Chondrocyte (in vitro differentiated cells): ENCODE measurements at places on chromosomes 7 and 10. TPM values are rescaled to one million over a fixed set of nuclear protein-coding genes. Genes with fewer than 3 reads are reported as not detected.
A peak's percentile ranks its signal among the peaks of the same experiment; 100 is the strongest.

DNA sequence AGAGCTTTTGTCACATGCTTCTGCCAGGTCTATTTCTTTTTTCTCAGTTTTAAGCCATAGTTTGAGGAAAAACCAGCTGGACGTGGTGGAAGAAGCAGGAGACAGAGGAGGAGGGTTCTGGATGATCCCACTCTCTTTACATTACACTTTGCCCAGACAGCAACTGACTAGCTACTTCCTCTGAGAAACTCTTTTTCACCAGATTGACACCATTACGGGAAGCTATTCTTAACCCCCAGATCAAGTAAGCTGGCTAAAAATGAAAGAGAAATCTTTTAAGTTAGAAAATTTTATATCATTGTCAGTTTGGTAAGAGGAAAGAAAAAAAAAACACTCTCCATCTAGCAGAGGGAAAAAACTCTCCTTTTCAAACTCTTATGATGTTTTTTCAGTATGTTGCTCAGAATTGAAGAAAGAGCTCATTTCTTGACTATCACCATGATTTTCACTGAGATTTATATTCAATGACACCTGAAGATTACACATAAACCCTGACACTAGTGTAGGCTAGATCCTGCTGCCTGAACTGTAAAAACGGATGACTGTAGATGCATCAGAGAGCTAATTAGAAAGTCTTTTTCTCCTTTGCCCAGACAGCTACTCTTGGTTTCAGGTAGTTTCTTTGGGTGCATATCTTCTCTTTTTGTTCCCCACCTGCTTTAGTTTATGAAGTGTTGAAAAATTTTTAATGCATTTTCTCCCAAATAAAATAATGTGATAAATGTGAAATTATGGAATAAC is 203.1 kb downstream of the TFEC start:
- H3K27ac ChIP-seq, result no peak overlapping the region
- H3K4me3 ChIP-seq, result no peak overlapping the region
- no peaks in the 10 kb centered on the region for H3K27me3 ChIP-seq
- no peak for DNase-seq
- peaks cover 4% of the 10 kb centered on the region for H3K4me1 ChIP-seq

Gene FAM24A
- not detected in 3 replicates for total RNA-seq

DNA sequence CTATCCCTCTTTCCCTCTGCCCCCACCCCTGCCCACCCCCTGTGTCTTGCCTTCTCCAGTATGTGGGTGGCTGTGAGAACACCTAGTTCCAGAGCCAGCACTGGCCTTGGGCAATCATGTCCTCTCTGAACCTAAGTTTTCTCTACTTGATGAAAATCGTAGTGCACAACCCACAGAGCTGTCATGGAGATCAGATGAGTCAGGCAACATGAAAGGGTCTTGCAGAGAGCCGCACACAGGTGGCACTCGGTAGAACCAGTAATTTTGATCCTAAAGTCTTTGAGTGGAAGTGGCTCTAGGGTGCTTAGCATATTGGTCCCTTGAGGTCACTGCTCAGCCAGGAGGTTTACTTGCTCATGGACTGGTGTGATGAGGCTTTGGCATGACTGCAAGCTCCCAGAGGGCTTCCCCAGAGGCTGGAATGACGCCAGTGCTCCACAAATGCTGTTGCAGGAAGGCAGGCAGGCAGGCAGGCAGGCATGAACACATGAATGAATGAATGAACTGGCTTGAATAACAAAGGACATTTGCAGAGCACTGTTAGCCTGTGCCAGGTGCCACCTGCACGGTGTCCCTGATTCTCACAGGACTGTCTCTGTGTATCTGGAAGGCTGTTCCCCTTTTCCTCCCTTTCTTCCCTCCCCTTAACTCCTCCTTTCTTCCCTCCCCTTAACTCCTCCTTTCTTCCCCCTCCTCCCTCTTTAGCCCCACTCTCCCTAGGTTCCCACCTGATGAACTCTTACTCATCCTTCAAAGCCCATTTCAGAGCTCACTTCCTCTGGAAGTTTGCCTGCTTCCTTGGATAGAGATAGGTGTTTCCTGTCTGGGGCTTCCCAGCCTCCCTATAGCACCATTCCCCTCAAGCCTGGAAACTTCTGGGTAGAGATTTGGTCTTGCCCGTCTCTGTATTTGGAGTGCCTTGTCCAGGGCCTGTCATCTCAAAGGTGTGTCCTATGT is 27.2 kb upstream of the CTBP2 start:
- H3K36me3 ChIP-seq, result no peaks in the 10 kb centered on the region
- peaks cover 31% of the 10 kb centered on the region for H3K27me3 ChIP-seq
- no peak overlapping the region for H3K27ac ChIP-seq
- no peak for DNase-seq
- no peak overlapping the region for H3K4me3 ChIP-seq

GRCh38 chr7:151757274-151757673 is 119.6 kb downstream of the PRKAG2 start:
- H3K4me1 ChIP-seq, result peaks cover 68% of the 10 kb centered on the region
- DNase-seq, result peak; percentile 15
- peak overlapping the region; percentile 91 for H3K27ac ChIP-seq

Gene FXYD4
- not detected in 3 replicates for total RNA-seq

- H3K4me1 ChIP-seq, result no peaks in the 10 kb centered on the region
- H3K4me3 ChIP-seq, result no peak overlapping the region
These were observed 28.6 kb downstream of the TMEM178B start for GRCh38 chr7:141102436-141102835.

- H3K4me1 ChIP-seq, result no peaks in the 10 kb centered on the region
- no peaks in the 10 kb centered on the region for H3K36me3 ChIP-seq
- no peak overlapping the region for H3K27ac ChIP-seq
- no peak for DNase-seq
- no peak overlapping the region for H3K4me3 ChIP-seq
- peaks cover 2% of the 10 kb centered on the region for H3K27me3 ChIP-seq
These were observed 87.9 kb downstream of the KCND2 start for GRCh38 chr7:120360918-120361317.

GRCh38 chr7:25408012-25408687 is 179.9 kb upstream of the NPVF start:
- H3K36me3 ChIP-seq, result no peaks in the 10 kb centered on the region
- H3K4me1 ChIP-seq, result peaks cover 9% of the 10 kb centered on the region
- H3K27ac ChIP-seq, result no peak overlapping the region
- H3K4me3 ChIP-seq, result no peak overlapping the region
- DNase-seq, result no peak

Gene APBB1IP
- not detected in 3 replicates for total RNA-seq

GRCh38 chr10:71708301-71708703 is 11.3 kb downstream of the C10orf105 start:
- H3K27ac ChIP-seq, result no peak overlapping the region
- no peak for DNase-seq
- no peak overlapping the region for H3K4me3 ChIP-seq
- H3K27me3 ChIP-seq, result peaks cover 10% of the 10 kb centered on the region

DNA sequence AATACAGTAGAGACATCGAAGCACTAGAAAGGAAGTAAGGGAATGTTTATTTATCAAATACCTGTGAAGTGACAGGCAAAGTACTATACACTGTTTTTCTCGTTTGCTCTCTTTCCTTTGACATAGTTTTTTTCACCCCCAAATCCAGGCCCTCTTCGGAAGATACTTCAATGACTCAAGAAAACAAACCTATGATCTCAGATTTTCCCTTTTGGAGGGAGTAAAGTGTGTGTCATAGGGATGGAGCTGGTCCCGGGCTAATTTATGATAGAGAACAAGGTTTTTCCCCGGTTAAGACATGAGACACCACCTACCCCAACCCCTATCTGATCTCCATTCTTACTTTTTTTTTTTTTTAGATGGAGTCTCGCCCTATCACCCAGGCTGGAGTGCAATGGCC is 61.7 kb downstream of the MAP3K8 start:
- H3K36me3 ChIP-seq, result no peaks in the 10 kb centered on the region
- no peaks in the 10 kb centered on the region for H3K27me3 ChIP-seq
- peaks cover 18% of the 10 kb centered on the region for H3K4me1 ChIP-seq
- DNase-seq, result no peak
- no peak overlapping the region for H3K27ac ChIP-seq

DNA sequence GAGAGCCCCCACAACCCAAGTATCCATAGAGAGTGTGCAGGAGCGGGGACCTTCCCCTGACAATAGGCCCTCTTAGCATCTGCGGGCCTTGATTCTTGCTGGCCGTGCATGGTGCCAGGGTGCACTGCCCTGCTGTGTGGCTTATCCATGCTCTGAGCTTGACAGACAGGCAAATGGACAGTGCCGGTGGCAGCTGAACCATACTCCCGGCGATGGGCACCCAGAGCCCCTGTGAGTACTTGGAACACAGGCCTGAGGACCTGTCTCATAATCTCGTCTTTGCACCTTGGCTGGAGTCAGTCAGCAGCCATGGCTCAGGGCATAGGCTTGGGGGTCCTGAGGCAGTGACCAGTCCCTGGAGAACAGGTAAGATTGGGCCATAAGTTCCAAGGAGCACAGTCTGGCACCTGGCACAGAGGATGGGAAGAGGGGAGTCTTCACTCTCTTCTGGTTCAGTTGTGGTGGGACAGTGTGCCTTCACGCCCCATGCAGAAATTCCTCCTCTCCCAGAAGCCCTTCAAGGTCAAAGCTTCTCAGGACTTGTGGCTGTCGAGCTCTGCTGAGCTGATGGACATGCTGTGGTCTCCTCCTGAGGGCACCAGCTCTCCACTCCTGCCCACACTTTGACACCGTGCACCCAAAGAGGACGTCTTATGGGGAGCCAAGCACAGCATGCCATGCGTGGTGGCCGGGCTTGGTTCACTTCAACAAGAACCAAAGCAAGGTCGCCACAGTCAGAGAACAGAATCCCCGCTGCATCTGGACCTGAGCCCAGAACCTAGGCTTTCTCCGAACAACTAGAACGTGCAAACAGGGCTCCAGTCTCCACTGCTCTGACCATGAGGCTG is 59.4 kb upstream of the CAMK2B start:
- peaks cover 24% of the 10 kb centered on the region for H3K36me3 ChIP-seq

DNA sequence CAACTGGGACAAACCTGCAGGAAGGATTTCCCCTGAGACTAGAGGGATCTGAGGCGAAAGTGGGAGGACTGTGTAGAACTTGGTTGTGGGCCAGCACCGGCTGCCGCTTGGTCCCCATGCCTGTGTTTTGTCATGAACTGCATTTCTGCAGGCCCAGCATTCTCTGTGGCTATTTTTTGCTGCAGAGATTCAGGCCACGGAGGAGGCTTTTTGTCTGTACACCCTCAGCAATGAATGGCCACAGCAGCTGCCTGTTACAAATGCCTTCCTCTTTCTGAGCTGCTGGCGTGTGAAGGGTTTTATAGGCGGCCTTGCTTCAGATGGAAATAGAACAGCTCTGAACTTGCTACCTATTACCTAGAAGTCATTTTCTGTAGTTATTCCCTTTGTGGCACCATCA is 164.4 kb downstream of the SH2D4B start:
- no peaks in the 10 kb centered on the region for H3K36me3 ChIP-seq
- H3K4me1 ChIP-seq, result no peaks in the 10 kb centered on the region
- peaks cover 20% of the 10 kb centered on the region for H3K27me3 ChIP-seq
- DNase-seq, result no peak
- no peak overlapping the region for H3K4me3 ChIP-seq
- H3K27ac ChIP-seq, result no peak overlapping the region

- no peak overlapping the region for H3K4me3 ChIP-seq
- no peaks in the 10 kb centered on the region for H3K27me3 ChIP-seq
- no peak overlapping the region for H3K27ac ChIP-seq
- H3K4me1 ChIP-seq, result no peaks in the 10 kb centered on the region
- no peak for DNase-seq
These were observed 169.6 kb downstream of the POM121L12 start for GRCh38 chr7:53205006-53205405.

Gene GTF2IRD2
- total RNA-seq, result 14.5 to 16.2 TPM (median 15.1 TPM) in 3 replicates

DNA sequence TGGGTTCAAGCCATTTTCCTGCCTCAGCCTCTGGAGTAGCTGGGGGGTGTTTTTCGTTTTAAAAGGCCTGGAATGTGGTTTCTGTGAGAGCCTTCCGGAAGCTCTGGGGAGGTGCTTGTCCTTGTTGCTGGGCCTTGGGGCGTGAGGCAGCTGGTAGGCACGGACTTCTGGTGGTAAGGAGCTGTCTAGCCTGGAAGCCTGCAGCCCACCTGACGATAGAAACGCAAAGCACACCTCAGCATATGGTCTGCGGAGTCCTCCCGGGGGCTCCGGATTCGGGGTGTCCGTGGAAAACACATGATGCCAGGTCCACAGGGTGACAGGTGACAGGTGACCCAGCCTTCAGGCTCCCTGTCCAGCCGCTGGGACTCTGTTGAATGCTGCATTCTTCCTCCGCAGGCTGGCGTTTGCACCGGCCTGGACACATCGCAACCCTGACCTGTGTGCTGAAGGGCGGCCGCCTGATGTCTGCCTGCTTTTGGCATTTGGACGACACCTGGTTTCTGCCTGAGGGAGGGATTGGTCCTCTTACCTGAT is 37.3 kb downstream of the INPP5A start:
- no peaks in the 10 kb centered on the region for H3K4me1 ChIP-seq
- no peaks in the 10 kb centered on the region for H3K27me3 ChIP-seq
- peak; percentile 74 for DNase-seq
- peak overlapping the region; percentile 75 for H3K27ac ChIP-seq
- H3K4me3 ChIP-seq, result peak overlapping the region; percentile 28

GRCh38 chr10:1942478-1942877 is 205.2 kb upstream of the ADARB2 start:
- H3K36me3 ChIP-seq, result no peaks in the 10 kb centered on the region
- no peak for DNase-seq
- no peaks in the 10 kb centered on the region for H3K4me1 ChIP-seq
- peaks cover 5% of the 10 kb centered on the region for H3K27me3 ChIP-seq

Gene THSD7A
- total RNA-seq, result 0.35 to 2.7 TPM in 2 of 3 replicates, not detected in the other

Gene HOXA3
- total RNA-seq, result 9.3 to 12.1 TPM in 2 of 3 replicates, not detected in the other

DNA sequence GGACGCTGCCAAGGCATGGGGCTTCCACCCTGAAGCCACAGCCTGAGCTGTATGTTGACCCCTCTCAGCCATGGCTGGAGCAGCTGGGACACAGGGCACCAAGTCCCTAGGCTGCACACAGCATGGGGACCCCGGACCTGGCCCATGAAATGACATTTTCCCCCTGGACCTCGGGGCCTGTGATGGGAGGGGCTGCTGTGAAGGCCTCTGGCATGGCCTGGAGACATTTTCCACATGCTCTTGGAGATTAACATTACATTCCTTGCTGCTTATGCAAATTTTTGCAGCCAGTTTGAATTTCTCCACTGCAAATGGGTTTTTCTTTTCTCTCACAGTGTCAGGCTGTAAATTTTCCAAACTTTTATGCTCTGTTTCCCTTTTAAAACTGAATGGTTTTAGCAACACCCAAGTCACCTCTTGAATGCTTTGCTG is 463.6 kb downstream of the ZWINT start:
- H3K36me3 ChIP-seq, result no peaks in the 10 kb centered on the region
- peaks cover 4% of the 10 kb centered on the region for H3K4me1 ChIP-seq
- peaks cover 4% of the 10 kb centered on the region for H3K27me3 ChIP-seq
- H3K4me3 ChIP-seq, result no peak overlapping the region

Gene SLC39A12
- not detected in 3 replicates for total RNA-seq

GRCh38 chr10:43210556-43210955 is 56.3 kb downstream of the RASGEF1A start:
- H3K4me1 ChIP-seq, result peaks cover 5% of the 10 kb centered on the region
- H3K27ac ChIP-seq, result no peak overlapping the region
- no peak overlapping the region for H3K4me3 ChIP-seq
- peak; percentile 67 for DNase-seq
- no peaks in the 10 kb centered on the region for H3K27me3 ChIP-seq

- H3K27me3 ChIP-seq, result no peaks in the 10 kb centered on the region
- peaks cover 2% of the 10 kb centered on the region for H3K36me3 ChIP-seq
- peak overlapping the region; percentile 15 for H3K27ac ChIP-seq
- DNase-seq, result no peak
- H3K4me1 ChIP-seq, result peaks cover 20% of the 10 kb centered on the region
These were observed 119.3 kb upstream of the CACNA2D1 start for GRCh38 chr7:82562716-82563404.

Gene HOXA4
- total RNA-seq, result 0.30 TPM in 1 of 3 replicates, not detected in the others

GRCh38 chr10:119670717-119671116 is 19.5 kb downstream of the BAG3 start:
- H3K27ac ChIP-seq, result peak overlapping the region; percentile 71
- H3K4me3 ChIP-seq, result no peak overlapping the region
- DNase-seq, result no peak
